ENCODE measurements at places on chromosomes 5 and 9.
A peak's percentile ranks its signal among the peaks of the same experiment; 100 is the strongest.

DNA sequence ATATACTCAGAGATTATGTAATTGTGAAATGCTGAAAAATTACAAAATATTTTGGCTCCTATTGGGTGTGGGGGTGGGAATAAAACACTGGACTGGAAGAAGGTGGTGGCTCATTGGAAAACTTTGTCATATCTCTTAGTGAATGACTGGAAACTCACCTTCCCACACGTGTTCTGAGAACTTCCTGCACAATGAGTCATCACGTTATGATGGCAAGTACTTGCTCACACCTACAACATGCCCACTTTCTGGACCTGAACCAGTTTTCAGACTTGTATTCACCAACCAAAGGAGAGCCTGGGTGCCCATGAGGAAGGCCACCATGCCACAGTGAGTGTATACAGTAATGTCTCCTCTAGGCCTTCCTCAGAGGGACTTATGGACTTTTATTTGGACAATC, 294.8 kb downstream of the ASTN2 start:
- no peak for DNase-seq

GRCh38 chr9:70563431-70564204, 149.2 kb upstream of the KLF9 start:
- no peak for DNase-seq

GRCh38 chr5:173903396-173904140, 15.4 kb downstream of the CPEB4 start:
- DNase-seq: no peak

DNA sequence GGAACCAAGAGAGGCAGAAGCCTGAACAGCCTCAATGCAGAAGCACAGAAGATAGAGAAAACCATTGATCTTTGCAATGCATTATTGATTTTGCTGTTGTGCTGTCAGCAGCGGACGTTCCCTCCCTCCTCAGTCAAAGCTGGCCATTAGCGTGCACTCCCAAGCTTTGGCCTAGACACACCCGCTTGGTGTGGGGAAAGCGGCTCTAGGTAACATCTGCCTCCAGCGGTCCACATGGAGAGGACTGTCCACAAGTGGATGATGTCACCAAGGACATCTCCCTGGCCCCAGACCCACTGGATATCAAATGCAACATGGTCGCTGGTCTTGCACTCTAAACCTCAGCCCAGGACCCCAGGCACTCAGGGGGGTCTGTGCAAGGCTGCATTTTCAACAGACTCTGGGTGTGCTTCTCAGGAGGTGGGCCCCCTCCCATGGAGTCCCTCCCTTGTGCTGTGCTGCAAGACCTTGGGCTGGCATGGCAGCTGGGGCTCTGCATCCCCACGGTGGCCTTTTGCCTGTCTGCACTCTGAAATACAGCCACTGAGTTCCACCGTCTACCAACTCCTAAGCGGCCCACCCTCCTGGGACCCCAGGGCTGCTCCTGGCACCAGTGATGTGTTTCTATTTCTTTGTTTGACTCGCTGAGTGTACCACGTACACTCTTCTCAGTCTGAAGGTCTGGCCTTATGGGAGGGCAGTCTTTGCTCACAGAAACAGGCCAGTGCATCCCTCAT, 1.9 kb downstream of the SEMA4D start:
- DNase-seq: no peak

DNA sequence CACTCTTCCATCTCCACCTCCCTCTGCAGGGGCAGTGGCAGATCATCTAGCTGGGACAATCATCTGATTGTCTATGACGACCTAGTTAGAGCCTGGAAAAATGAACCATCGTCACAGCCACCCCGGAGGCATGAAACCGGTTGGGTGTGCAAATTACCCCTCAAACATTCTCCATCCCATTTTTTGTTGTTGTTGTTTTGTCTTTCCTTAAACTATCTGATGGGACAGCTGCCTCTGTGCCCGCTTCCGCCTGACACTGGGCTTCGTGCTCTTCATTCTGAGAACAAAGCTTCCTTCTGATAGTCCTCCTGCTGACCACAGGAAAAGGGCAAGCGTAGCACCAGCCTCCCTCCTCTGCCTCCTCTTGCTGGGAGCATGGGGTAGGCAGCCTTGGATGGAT, 7.0 kb upstream of the NDST1 start:
- no peak for DNase-seq

- DNase-seq: no peak
These were observed 37.5 kb upstream of the SUSD3 start for GRCh38 chr9:93020771-93021670.

DNA sequence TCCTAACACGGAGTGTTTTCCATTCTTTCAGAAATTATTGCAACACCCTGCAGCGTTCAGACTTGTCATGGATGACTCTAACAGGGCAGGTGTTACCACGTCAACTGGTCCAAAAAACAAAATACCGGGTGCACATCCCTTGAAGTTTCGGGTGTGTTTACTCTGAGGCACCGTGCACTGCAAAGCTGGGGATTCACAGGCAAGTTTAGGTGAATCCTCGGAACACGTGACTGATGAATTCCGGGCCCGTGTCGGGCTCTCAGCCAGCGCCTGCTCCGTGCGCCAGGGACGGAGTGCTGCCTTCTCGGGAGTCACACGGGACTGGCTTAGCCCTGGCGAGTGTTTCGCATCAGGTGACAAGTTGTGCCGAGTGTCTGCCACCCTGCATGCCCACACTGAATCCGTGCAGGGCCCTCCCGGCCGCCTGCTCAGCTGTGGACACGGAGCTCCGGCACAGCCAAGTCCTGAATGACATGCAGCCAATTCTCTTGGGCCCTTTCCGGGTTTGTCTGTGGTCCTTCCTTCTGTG, 66.0 kb upstream of the IRX4 start:
- DNase-seq: no peak

- DNase-seq: no peak
These were observed 84.3 kb upstream of the PPP2R2B start for GRCh38 chr5:146962801-146963355.

DNA sequence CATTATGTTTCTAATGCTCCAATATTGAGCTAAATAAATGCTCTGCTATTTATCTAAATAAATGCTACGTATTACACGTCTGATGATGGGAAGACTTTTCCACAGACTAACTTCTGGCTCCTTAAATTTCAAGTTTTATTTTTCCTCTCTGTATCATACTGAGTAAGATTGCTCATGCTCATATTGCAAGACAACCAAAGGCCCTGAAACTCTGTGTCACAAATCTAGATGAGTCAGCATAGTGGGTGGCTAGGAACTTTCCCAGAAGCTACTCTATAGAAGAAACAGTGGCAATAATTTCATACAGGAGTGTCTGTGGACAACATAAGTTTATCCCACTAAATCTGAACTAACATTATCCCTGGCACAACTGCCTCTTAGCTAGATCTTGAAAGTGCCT, 53.0 kb upstream of the RFX3 start:
- DNase-seq: no peak

GRCh38 chr9:2132484-2133082, 117.4 kb downstream of the SMARCA2 start:
- DNase-seq: peak; percentile 71

- peak; percentile 86 for DNase-seq
These were observed at the start of gene SH3GL2 for GRCh38 chr9:17578911-17579793. TSS of gene SH3GL2 (plus strand) at chr9:17579066.

- no peak for DNase-seq
These were observed 561.3 kb upstream of the WWC1 start for GRCh38 chr5:167730121-167730520.

- DNase-seq: no peak
These were observed 23.5 kb downstream of the PDGFRB start for GRCh38 chr5:150131978-150132694.

DNA sequence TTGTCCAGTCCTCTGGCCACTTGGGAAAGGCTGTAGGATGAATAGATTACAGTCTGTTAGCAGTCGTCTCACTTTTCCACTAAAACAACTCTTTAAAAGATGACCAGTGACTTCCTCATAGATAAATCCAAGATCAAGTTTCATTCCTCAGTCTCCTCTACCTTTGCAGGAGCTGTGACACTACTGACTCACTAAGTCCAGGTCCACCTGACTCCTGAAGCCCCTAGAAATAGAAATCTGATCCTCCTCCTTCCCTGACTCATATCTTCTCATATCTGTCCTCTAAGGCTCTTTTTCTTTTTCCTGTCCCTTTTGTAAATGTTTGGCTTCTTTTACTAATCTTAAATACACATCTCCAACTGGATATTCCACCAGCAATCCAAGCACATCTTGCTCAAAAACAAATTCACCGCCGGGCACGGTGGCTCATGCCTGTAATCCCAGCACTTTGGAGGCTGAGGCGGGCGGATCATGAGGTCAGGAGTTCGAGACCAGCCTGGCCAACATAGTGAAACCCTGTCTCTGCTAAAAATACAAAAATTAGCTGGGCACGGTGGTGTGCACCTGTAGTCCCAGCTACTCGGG, 2.6 kb downstream of the CCDC125 start:
- no peak for DNase-seq

DNA sequence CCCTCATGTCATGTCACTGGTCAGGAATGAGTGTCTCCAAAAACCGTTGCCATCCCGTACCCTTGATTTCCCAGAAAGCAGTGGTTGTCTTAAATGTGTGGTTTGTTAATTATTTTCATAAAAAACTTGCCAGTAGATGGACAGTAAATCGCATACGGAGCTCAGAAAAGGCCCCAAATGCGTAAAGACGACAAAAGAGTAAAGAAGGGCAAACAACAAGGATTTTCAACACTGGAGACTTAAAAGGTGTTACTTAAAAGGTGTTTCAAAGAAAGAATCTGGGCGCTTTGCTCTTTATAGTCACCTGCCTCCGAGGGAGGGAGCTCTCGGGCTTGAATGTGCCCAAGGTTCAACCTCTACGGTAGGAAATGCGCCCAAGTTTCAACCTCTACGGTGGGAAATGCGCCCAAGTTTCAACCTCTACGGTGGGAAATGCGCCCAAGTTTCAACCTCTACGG, 734 bp downstream of the KIF27 start:
- DNase-seq: peak; percentile 48

DNA sequence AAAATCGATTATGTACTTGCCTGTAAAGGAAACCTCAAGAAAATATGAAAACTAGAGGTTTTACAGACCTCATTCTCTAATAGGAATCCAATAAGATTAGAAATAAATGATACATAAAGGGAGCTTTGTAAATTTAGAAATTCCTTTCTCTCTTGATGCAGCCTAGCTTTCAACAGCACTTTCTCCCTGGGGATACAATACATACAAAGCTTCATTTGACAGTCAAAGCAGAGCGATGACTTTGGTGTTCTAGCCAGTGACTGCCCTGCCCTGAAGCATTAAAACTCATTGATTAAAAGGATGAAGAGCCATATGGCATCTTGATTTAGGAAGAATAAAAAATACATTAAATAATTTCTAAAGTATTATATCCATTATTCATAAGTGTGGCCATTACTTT, 46.3 kb upstream of the GLIS3 start:
- no peak for DNase-seq

GRCh38 chr5:95731571-95732554, 727 bp downstream of the RHOBTB3 start:
- DNase-seq: no peak

DNA sequence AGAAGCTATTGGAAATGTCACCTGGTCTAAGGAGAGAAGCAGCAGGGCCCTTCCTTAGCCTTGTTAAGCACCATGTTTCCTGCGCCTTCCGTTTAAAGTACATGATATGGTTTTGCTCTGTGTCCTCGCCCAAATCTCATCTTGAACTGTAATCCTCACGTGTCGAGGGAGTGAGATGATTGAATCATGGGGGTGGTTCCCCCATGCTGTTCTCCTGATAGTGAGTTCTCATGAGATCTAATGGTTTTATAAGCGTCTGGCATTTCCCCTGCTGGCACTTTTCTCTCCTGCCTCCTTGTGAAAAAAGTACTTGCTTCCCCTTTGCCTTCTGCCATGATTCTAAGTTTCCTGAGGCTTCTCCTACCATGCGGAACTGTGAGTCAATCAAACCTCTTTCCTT, 49.7 kb downstream of the PRDM6 start:
- DNase-seq: no peak

GRCh38 chr5:133457439-133458355, 154.6 kb downstream of the FSTL4 start:
- no peak for DNase-seq

GRCh38 chr5:171989946-171990712, 16.3 kb downstream of the FBXW11 start:
- DNase-seq: no peak

- DNase-seq: no peak
These were observed 68.9 kb downstream of the PPIC start for GRCh38 chr5:122967625-122968024.

DNA sequence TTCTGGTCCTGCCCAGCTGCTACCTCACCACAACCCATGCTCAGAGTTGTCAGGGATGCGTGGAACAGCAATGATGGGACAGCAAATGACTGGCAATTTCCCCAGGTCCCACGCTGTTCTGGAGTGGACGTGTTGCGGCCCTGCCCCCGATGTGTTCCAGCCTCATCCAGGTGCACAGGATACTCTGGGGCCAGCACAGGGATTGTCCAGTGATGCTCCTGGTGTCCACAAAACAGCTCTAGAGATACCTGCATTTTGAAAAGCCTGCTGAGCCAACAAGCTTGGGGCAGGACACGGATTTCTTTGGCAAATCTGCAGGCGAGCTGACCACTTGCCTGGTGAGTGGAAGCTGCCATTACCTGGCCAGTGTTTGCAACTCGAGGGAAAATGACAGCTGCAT, 88.7 kb downstream of the ANKRD33B start:
- no peak for DNase-seq

DNA sequence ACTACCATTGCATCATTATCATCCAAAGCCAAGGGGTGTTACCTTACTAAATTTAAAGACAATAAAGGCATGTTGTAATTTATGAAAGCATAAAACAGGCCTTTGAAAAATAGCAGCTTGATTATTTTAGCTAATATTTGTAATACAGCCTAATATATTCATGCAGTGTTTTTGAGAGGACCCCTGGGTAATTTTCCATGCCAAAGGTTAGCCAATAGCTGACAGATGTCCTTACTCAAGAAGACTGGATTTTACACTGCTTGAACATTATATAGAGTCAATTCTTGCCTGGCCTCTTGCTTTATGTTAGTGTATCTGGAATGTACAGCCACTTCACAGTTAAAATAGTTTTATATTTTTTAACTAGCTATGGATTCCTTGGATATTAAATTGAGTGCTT, 337.8 kb upstream of the PAPPA start:
- DNase-seq: no peak

- no peak for DNase-seq
These were observed at the start of gene GCNT4 for GRCh38 chr5:75052192-75053053. TSS of gene GCNT4 (minus strand) at chr5:75052558. CDS start at chr5:75030037, 22,521 bp downstream.

DNA sequence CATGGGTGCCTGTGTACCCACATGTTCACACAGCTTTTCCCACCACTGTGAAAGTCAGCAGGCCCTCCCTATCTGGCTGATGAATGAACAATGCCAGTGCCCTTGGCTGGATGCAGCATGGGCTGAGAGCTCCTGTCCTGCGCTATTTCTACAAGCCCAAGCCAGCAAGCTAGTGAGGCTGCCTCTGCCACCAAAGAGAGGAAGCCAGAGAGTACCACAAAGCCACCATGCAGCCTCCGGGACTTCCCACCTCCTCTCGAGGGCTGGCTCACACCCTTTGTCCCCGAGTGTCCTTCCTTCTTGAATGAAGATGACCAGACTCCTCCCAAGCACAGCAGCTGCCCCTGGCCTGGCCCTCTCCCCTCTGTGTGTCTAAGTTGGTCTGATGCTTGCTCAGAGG, 76.5 kb downstream of the SH3PXD2B start:
- DNase-seq: no peak

- DNase-seq: no peak
These were observed 43.5 kb downstream of the SLC12A7 start for GRCh38 chr5:1068204-1068894.

Data from NCI-H446 (cell line).